GM13976 (cell line): ENCODE measurements at places on chromosomes 2 and 18.

- DNase-seq = no peak
These were observed 983.2 kb upstream of the CDH2 start for GRCh38 chr18:29160170-29160569.

DNA sequence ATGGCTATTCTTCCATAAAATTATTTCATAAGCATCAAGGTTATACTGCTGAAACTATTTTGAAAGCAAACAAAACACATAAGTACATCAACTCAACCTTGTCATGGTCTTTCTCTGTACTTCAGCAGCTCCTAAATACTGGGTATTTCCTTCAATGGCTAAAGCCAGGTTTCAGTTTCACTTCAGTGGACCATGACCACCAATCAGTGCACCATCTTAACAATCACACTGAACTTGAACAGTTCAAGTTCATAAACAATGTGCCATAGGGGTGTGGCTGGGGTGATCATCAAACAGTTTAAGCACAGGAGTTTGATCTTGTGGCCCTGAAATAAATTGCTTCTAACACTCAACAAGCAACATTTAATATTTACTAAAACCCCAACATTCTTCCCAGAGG is 124.1 kb upstream of the FIGN start:
- DNase-seq = no peak

DNA sequence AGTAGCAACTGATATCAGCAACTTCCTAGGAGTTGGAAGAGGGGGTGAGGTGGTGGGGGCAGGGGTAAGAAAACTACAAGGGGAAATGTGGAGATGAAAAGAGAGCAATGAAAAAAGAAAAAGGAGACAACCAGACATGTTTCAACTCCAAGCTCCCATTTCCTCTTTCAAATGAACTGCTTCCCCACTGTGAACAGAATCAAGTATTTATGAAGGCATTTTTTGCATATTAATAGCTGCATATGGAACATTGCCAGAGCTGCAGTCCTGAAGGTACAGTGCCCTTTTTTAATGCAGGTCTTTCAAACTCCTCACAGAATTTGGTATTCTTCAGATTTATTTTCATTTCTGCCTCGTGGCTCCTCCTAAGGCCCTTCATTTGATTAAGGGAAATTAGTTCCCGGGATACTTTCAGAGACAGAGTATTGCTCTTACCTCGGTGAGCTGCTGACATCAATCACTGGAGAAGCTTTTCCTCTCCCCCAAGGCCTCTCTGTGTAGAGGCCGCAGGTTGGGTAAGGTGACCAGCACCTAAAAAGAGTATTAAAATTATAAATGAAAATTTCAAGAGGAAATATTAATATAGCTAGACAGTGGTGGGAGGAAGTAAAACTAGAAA is 68.4 kb downstream of the KIAA2012 start:
- DNase-seq = no peak

DNA sequence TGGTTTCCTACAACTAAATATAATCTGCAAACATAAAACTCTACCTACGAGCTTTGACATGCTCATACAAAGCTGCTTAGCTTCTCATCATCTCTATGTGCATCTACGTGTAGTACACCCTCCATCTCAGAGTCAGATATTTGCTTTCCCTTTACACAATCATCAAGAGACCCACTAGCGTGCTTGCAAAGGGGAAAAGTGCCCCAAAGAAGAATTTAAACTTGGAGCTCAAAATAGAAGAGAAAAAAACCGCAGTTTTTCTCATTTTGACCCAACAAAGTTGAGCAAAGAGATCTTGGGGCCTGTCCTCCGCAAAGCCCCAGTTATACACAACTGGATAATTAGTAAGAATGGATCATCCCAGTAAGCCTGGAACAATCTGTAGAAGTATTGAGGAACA is 104.1 kb downstream of the PAX3 start:
- peak; percentile 5 for DNase-seq

- DNase-seq = no peak
These were observed 4.9 kb downstream of the IRS1 start for GRCh38 chr2:226794751-226795171.

DNA sequence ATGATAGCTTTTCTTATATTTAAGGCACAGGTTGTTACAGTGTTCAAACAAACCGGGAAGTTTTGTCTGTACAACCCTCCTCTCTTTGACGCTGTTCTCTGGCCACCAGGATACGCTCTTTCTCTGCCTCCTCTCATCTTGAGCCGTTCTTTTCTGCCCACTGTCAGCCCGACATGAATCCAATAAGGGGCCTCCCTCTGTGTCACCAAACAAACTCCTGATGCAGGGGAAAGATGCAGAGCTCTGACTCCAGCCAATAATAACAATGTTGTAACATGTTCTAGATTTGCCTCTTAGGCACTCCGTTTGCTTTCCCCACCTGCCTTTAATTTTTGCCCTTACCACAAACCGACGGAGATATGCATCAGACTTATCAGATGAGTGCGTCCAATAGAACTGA is 449.3 kb downstream of the SLC4A3 start:
- DNase-seq = no peak

- no peak for DNase-seq
These were observed 80.3 kb downstream of the SPOPL start for GRCh38 chr2:138581909-138582308.

DNA sequence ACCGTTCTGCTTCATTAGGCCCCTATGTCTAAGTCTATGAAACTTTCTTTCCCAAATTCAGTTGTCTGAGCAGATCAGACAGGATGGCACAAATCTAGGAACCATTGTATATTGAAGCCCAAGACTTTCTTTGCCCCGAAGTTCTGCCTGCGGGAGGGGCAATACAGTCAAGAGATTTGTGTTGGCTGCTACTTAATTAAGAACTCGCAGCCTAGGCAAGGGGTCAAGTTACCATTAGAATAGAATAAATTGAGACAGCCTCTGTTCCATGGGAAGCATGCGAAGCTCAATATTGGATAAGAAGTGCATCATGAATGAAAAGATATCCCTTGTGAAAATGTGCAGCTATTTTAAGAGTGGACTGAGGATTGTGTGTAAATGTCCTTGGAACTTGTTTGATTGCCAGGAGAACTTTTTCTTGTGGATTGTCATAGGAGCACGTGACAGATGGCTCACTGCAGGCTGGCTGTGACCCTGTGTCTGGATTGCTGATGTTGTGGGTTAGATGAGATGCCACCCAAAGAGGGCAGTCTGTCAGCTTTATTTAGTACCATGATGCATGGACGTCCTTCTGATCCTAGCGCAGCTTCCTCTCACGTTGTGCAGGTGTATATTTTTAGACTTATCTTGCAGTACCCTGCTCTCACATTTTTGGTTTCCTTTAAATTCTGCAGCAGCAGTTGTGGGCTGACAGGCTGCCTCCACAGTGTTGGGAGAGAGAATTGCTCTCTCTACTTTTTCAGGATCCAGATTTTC is 30.9 kb downstream of the HAUS1 start:
- no peak for DNase-seq

DNA sequence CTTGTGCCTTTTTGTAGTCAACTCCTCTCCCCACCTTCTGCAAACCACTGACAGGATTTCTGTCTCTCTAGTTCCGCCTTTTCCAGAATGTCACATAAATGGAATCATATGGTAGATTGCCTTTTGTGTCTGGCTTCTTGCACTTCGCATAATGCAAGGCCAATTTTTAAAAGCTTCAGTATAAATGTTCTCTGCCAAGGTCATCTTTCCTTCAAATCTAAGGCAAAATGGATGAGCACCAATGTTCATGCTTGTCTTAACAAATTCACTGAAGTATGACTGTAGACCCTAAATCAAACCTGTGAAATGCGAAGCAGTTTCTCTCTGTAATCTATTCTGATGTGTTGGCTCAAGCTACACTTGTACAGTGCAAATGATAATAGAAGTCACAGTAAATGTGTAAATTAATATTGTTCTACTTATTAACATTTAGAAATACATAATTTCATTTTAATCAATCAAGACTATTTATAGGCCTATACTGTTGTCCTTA is 92.8 kb upstream of the GLS start:
- no peak for DNase-seq

GRCh38 chr2:47521666-47522285 is 118.8 kb downstream of the MSH2 start:
- no peak for DNase-seq

GRCh38 chr2:173982182-173982714 is 17.1 kb upstream of the SP3 start:
- no peak for DNase-seq

GRCh38 chr2:68926796-68927195 is 25.9 kb downstream of the GKN2 start:
- DNase-seq = no peak

DNA sequence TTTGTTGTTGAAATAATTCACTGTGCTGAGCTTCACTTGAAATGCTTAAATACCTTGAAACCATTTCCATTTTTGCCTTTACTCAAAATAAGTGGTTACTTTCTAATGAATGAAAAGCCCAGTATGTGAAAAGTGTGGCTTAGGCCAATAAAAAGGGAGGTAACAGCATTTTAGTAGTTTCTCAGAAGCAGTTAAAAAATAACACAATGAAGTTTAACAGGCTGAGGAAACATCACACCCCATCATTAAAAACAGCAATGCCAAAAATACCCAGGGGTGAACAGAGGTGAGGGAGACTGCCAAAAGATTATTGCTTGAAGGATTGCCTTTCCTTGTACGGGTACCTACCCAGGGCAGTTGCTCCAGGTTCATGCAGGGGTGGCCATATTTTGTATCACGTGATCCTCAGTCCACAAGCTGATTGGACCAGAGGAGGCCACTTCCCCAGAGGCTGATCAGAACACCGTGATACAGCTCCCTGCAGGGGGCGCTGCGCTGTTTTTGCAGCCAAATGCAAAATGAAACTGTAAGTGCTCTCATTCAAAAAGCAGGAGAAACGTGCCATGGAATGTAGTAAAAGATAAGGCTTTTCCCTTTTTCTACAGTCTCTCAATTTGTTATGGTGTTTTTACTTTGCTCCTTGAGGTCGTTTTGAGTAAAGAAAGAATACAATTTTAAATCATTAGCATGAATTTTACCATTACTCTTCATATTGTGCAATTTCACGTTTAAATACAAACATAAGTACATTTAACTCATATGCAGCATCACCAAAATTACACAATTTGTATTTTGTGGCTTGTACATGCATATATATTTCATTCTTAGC is 70.2 kb upstream of the SH3BP4 start:
- DNase-seq = peak; percentile 32
